Right forelimb (tissue), 1 donor: ENCODE measurements at places on chromosomes 16 and 17.

GRCh38 chr17:42695500-42695899 lies 13.2 kb downstream of the CNTNAP1 start:
- no peak for DNase-seq

DNA sequence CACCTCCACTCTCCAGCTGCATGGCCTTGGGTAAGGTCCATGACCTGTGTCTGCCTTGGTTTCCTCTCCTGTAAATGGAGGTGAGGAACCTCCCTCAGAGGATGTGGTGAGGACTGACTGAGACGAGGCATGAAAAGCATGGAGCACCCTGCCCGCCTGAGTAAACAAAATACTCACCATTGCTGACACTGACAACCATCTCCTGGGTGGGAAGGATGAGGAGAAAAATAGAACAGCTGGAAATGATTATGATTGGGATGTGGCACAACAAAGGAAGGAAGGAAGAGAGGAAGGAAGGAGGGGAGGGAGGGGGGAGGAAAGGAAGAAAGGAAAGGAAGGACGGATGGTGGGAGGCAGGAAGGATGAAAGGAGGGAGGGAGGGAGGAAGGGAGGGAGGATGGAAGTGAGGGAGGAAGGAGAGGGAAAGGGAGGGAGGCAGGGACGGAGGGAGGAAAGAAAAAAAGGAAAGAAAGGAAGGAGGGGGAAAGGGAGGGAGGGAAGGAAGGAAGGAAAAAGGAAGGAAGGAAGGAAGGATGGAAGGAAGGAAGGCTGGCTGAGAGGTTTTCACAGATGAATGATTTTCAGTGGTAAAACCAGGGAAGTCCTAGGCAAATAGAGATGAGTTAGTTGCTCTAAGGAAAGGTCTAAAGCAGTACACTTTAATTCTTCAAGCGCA lies 276.5 kb upstream of the XYLT1 start:
- no peak for DNase-seq

DNA sequence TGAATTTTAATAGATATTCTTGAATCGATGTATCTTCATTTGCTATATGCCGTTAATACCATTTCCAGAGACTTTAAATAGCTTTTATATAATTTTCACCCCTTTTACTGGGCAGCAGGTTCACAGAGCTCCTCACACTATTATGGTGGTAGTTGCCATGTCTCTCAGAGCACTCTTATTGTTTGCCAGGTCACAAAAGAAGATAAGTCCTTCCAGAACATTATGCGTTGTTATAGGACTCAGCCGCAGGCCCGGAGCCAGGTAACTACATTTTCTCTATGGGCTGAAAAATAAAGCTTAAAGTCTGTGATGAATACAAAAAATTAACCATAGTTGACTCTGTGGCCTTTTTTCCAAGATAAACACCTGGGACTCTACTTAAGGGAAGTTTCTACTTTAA lies 24.0 kb downstream of the AKTIP start:
- no peak for DNase-seq

DNA sequence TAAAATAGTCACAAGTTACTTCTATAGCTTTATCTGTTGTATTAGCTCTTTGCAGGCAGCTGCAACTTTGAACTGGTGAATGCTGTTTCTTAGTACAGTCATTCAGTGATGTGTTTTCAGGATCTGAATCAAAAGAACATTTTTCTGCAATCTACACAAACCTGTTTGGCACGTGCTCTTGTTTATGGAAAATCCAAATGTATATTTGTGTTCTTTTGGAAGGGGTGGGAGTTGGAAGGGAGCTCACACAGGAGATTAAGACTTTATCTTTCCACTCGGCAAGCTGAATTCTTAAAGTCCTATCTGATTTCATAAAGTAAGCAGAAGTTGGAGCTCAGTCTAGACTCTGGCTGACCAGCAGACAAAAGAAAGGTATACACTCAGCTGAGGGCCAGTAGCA lies 300.2 kb downstream of the MAP2K6 start:
- no peak for DNase-seq

DNA sequence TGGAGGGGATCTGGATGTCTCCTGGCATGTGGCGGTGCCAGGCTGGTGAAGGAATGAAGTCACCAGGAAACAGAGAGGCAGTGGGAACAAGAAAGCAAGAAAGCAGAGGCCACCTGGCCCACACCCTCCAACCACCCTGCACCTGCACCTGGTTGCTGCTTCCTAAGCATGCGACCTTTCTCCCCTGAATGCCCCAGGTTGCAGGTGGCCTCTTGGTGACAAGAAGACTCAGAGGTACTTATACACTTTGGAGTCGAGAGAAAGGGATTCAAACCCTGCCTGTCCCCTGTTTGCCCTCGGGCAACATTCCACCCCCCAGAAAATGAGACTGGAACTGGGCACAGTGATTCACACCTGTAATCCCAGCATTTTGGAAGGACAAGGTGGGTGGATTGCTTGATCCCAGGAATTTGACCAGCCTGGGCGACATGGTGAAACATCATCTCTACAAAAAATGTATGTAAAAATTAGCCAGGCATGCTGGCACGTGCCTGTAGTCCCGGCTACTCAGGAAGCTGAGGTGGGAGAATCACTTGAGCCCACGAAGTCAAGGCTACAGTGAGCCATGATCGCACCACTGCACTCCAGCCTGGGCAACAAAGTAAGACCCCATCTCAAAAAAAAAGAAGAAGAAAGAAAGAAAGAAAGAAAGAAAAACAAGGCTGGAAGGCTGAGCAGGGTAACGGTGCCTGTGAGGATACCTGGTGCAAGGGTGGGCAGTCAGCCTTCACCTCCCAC lies 34.6 kb upstream of the TNRC6C start:
- DNase-seq = no peak

GRCh38 chr17:70483624-70484023 lies 314.3 kb downstream of the KCNJ2 start:
- DNase-seq = no peak

DNA sequence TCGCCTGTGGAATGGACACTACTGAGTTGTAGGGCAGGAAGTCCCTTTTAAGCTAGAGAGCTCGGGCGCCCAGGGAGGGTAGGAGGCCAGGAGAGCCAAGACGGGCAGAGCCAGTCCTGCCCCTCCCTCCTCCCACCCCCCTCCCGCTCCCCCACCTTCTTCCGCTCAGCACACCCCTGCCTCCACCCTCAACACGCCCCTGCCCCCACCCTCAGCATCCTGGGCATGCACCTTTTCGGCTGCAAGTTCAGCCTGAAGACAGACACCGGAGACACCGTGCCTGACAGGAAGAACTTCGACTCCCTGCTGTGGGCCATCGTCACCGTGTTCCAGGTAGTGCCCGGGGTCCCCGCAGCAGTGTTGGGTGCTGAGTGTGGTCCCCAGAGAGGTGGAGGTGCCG lies 18.3 kb downstream of the TPSG1 start:
- no peak for DNase-seq

DNA sequence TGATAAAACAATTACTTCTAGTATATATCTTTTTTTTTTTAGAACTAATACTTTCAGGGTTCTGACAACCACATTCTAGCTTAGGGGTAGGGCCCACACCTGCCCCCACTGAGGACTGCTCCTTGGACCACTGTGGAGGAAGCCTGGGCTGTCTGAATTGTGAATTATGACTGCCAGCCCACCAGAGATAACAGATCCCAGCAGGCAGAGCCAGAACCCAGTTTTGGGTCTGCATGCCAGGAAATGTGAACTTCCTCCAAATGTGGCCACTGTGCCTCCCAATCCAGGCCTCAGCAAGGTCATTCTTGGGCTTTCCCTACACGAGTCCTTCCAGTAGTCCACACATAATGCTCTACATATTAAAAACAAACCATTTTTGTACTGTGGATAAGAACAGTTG lies 15.9 kb downstream of the VEZF1 start:
- no peak for DNase-seq

DNA sequence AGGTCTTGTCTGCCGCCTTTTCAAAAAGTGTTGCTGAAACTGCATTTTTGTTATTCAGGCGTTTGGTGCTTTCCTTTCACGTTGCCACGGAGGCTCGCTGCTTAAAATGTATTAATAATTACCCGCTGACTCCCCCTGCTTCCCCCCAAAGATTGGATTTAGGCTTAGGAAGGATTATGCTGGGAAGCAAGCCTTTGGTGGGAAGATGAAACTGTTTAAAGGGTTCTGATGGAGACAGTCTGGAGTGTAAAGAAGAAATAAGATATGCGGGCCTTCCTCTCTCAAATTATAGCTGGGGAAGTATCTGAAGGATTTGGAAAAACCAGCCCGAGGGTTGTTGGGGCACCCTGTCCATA lies 1.1 kb downstream of the KSR1 start:
- DNase-seq = no peak

DNA sequence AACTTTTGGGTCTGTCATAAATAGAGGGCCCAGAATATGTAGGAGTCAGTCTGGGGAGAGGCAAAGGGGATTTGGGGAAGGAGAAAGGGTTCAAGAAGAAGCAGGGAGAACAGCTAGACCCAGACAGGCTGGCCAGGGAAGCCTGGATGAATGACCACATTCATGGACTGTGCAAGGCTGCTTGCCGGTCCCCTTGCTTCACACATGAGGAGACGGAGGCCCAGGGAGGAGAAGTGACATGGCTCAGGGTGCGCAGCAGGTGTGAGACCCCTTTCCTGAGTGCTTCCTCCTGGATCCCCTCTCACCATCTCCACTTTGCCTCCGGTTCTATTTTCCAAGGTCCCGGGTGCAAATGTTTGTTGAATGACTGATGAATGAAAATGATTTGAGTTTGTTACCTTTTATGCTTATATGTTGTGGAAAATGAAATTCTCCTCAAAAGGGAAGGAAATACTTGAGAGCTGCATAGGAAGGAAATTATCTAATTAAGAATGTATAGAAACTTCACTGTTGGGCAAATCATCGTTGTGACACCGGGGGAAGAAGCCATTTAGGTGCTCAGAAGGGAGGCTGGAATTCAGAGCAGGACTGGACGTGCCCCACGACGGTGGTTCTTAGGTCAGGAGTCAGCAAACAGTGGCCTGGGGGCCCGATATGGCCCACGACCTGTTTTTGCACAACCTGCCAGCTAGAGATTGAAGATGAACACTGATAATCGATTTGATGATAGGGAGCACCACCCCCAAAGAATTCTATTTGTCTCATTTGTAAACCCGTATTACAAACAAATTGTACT lies 559 bp downstream of the ITGAM start:
- no peak for DNase-seq

DNA sequence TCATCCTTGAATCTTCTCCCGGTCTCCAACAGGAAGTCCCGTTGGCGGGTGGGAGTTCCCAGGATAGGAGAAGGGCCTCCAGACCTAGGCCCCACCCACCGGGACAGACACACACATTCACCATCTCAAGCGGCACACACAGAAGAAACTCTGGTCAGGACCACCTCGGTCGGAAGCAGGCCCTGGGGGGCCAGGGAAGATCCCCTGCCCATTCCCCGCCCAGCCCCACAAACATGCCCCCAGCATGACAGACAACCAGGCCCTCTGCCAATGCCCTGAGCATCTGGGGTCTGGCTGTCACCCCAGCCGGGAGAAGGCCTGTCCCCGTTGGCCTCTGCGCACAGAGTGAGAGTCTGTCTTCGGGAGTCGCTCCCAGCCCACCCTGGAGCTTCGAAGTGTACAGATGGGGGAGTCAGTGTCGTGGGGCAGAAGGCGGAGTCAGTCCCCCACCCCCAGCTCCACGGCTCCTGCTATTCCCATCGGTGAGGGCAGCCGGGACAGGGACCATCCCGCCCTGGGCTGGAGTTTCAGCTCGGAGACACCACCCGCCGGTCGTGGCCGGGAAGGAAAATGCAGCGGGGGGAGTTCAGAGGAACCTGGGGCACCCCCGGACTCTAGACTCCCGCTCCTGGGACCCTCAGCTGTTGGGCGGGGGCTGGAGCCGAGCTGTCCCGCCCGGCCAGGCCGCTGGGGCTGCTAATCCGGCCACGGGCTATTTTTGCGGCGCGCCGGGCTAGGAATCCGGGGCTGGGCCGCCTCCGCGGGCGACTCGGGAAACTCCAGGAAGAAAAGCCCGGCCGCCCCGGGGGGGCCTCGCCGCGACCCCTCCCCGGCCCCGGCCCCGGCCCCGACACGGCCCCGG lies 660 bp downstream of the RHBDF1 start:
- DNase-seq = peak; percentile 78

DNA sequence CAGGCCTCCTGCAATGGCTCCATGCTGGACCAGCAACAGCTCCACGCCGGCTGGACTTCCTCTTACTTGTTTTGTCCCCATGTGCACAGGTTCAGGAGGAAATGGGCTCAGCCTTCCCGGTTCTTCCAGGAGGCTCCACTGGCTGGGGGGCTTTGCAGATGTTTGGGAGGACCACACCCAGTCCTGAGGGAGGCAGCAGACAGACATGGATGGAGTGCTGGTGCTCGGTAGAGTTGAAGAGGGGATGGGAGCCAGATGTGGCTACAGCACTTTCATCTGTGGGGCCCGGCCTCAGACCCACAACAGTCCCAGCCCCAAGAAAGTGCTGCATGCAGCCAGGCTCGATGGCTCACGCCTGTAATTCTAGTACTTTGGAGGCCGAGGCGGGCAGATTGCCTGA lies 21.8 kb downstream of the NARF start:
- DNase-seq = no peak

GRCh38 chr16:86726340-86726739 lies 148.0 kb downstream of the FOXL1 start:
- DNase-seq = no peak

DNA sequence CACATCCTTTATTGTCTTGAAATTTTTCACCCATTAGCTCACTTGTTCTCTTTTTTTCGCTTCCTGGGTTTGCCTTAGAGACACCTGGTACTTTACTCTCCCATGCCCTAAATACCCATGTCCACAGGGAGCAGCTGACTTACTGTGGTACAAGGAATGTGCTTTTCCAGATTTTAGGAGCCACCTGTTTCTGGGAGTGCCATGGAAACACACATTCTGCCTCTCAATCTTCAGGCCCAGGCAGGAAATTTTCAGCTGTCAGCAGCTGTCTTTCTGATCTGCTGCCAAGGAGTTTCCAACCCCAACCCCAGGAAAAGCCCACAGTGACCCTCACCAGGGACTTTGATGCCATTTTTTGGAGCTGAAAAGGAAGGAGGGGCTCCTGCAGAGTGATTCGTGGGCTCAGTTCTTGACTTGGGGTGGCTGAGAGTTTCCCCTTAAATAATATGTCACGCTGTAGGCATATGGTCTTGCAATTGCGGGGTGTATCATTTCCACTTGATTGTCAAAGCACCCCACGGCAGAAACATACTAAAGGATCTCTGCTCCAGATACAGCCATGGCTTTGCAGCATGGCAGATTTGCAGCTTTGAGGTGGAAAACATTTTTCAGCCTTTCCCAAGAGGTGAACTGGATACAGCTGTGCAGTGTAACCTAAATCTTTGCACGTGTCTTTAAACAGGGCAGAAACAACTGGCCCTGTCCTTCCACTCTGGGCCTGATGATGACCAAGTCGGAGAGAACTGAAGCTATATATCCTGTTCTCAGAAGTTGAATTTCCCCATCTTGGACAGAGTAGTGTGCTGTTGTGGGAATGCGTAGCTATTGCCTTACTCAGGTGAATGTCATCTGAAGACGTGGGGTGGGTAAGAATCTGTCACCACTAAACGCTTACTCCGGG lies 19.2 kb downstream of the RBFOX1 start:
- DNase-seq = peak; percentile 65

DNA sequence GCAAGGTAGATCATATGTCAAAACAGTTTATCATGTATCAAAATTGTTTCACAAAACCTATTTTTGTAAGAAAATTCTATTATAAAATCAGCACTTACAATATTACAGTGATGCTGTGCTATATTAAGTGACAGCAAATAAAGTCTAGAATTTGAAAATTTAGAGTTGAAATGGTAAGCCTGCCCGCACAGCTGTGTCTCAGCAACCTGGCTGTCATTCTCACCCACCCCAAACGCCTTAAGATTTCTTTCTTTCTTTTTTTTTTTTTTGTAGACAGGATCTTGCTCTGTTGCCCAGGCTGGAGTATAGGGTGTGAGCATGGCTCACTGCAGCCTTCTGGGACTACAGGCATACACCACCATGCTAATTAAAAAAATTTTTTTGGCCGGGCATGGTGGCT lies 26.8 kb downstream of the CDK5R1 start:
- no peak for DNase-seq
